ENCODE measurements at places on chromosomes 2 and 18.

GRCh38 chr2:181307203-181307991 is 149.8 kb upstream of the ITGA4 start:
- no peak for DNase-seq

GRCh38 chr18:64653068-64653467 is 504.2 kb upstream of the LINC00305 start:
- DNase-seq = no peak

- no peak for DNase-seq
Observed at GRCh38 chr2:203909261-203909967, 27.1 kb upstream of the ICOS start.

GRCh38 chr2:204108330-204108751 is 171.8 kb downstream of the ICOS start:
- no peak for DNase-seq

GRCh38 chr2:159362816-159363251 is 76.3 kb upstream of the WDSUB1 start:
- no peak for DNase-seq

- no peak for DNase-seq
Observed at GRCh38 chr18:63177919-63178821, 141.4 kb downstream of the BCL2 start.
